ENCODE measurements at places on chromosomes 3 and 15. TPM values are rescaled to one million over a fixed set of nuclear protein-coding genes. Genes with fewer than 3 reads are reported as not detected.

Gene FBXO40
- total RNA-seq = not detected

- DNase-seq = no peak
- peaks cover 6% of the 10 kb centered on the region for H3K4me1 ChIP-seq
- no peaks in the 10 kb centered on the region for H3K36me3 ChIP-seq
- no peaks in the 10 kb centered on the region for H3K27me3 ChIP-seq
- H3K4me3 ChIP-seq = no peak overlapping the region
These were observed 50.7 kb downstream of the TFG start for GRCh38 chr3:100759950-100760349.

- no peaks in the 10 kb centered on the region for H3K4me1 ChIP-seq
- DNase-seq = no peak
- no peak overlapping the region for H3K27ac ChIP-seq
- H3K27me3 ChIP-seq = no peaks in the 10 kb centered on the region
These were observed 305.1 kb downstream of the LSAMP start for GRCh38 chr3:116140100-116140689.

DNA sequence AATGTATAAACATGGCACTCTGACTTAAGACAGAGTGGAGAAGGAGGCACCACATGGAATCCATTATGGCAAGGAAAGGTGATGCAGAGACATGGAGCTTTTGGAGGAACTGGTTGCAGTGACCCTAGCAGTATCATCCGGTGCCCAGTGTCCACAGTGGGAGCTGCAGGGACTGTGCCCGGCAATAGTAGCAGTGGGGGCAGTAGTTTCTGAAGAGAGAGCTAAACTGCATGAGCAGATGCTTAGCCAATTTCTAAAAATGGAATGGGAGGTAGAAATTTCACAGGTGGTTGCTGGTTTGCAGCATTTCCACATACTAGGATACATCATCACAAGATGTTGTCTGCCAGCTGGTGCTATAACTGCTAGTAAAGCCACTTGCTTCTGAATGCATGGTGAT is 7.8 kb upstream of the TM2D3 start:
- H3K27ac ChIP-seq = no peak overlapping the region
- no peaks in the 10 kb centered on the region for H3K4me1 ChIP-seq
- DNase-seq = no peak
- H3K4me3 ChIP-seq = no peak overlapping the region
- H3K36me3 ChIP-seq = peaks cover 56% of the 10 kb centered on the region

GRCh38 chr3:113240841-113241240 is 29.5 kb downstream of the BOC start:
- H3K27ac ChIP-seq = no peak overlapping the region
- DNase-seq = no peak
- no peaks in the 10 kb centered on the region for H3K27me3 ChIP-seq
- no peaks in the 10 kb centered on the region for H3K36me3 ChIP-seq
- H3K4me3 ChIP-seq = no peak overlapping the region

Gene PIGZ
- 14.9 TPM for total RNA-seq

Gene DNAJB11
- total RNA-seq = 24.3 TPM

- H3K4me3 ChIP-seq = no peak overlapping the region
- peaks cover 38% of the 10 kb centered on the region for H3K36me3 ChIP-seq
- H3K27me3 ChIP-seq = no peaks in the 10 kb centered on the region
- DNase-seq = no peak
- no peaks in the 10 kb centered on the region for H3K4me1 ChIP-seq
- no peak overlapping the region for H3K27ac ChIP-seq
These were observed 9.2 kb downstream of the NDUFB5 start for GRCh38 chr3:179613807-179614206.

Gene HTR3E
- total RNA-seq = not detected

Gene P2RY1
- 7.5 TPM for total RNA-seq

GRCh38 chr15:34240537-34240936 is 15.7 kb downstream of the EMC4 start:
- H3K36me3 ChIP-seq = peaks cover 83% of the 10 kb centered on the region
- no peaks in the 10 kb centered on the region for H3K27me3 ChIP-seq
- no peaks in the 10 kb centered on the region for H3K4me1 ChIP-seq
- H3K27ac ChIP-seq = no peak overlapping the region
- DNase-seq = no peak

GRCh38 chr3:172630316-172630715 is 80.6 kb downstream of the NCEH1 start:
- no peaks in the 10 kb centered on the region for H3K4me1 ChIP-seq
- no peak overlapping the region for H3K4me3 ChIP-seq
- peak overlapping the region; percentile 38 for H3K27ac ChIP-seq
- no peak for DNase-seq

GRCh38 chr15:90059208-90059985 is 42.9 kb downstream of the IDH2 start:
- peaks cover 15% of the 10 kb centered on the region for H3K4me1 ChIP-seq
- peak overlapping the region; percentile 67 for H3K27ac ChIP-seq
- H3K36me3 ChIP-seq = no peaks in the 10 kb centered on the region
- no peaks in the 10 kb centered on the region for H3K27me3 ChIP-seq
- no peak overlapping the region for H3K4me3 ChIP-seq
- peak; percentile 39 for DNase-seq

DNA sequence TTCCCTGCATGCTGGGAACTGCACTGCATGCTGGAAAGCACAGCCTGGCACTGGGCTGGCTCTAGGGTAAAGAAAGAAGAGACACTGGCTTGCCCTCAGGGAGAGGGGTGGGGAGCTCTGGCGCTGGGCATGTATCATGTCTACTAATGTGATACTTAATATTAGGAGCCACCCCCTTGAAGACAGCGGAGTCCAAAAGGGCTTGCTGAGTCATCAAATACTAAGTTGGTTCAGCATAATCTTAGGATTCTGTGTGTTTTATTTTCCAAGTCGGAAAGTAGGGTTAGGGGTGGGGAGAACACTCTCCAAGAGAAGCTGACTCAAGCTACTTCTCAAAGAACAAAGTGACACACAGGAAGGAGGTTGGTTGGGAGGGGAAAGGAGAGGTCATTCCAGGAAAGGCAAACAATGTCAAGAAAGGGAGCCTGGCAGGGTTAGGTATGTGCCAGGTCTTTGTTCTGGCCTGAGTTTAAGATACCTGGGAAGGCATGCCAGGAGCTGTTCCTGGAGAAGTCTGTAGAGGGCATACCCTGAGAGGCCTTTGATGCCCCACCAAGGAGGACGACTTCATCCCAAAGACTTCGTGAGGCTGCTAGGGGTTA is 237.8 kb upstream of the NR2E3 start:
- H3K27me3 ChIP-seq = no peaks in the 10 kb centered on the region
- no peak overlapping the region for H3K27ac ChIP-seq
- DNase-seq = no peak
- H3K36me3 ChIP-seq = no peaks in the 10 kb centered on the region
- no peaks in the 10 kb centered on the region for H3K4me1 ChIP-seq

DNA sequence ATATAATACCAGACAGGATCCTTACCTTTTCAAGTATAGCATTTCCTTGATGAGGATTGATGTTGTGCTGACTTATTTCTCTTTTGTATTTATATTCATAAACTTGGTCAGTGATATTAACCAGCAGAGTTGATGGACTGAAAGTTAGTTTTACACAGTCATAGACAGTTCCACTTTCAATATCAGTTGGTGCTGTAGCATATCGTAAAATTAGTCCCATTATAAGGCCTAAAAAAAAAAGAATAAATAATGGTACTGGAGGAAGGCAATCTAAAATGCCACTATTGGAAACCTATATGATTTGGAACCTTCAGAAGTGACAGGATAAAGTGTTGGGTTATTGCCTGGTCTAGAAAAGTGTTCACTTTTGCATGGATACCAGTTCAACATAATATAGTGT is 16.3 kb downstream of the SLC9A9 start:
- H3K27ac ChIP-seq = no peak overlapping the region
- peaks cover 5% of the 10 kb centered on the region for H3K4me1 ChIP-seq
- H3K27me3 ChIP-seq = no peaks in the 10 kb centered on the region
- H3K36me3 ChIP-seq = no peaks in the 10 kb centered on the region

DNA sequence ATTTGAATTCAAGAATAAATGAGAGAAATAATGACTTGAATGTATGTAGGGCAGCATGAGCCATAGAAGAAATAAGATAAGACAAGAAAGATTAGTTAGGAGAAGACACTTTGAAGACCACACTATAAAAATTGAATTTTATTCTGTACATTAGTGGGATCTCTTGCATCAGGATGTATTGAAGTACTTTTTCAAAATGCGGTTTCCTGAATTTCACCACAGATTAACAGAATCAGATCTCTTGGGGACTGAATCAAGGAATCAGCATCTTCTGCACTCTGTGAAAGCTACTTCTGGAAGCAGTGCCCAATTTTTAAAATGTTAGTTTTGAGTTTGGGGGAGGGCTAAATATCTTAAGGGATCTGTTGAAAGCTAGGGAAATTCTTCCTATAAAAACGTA is 763.9 kb upstream of the GOLIM4 start:
- no peak overlapping the region for H3K27ac ChIP-seq
- H3K4me3 ChIP-seq = no peak overlapping the region
- no peaks in the 10 kb centered on the region for H3K36me3 ChIP-seq
- H3K4me1 ChIP-seq = no peaks in the 10 kb centered on the region
- no peak for DNase-seq
- no peaks in the 10 kb centered on the region for H3K27me3 ChIP-seq

DNA sequence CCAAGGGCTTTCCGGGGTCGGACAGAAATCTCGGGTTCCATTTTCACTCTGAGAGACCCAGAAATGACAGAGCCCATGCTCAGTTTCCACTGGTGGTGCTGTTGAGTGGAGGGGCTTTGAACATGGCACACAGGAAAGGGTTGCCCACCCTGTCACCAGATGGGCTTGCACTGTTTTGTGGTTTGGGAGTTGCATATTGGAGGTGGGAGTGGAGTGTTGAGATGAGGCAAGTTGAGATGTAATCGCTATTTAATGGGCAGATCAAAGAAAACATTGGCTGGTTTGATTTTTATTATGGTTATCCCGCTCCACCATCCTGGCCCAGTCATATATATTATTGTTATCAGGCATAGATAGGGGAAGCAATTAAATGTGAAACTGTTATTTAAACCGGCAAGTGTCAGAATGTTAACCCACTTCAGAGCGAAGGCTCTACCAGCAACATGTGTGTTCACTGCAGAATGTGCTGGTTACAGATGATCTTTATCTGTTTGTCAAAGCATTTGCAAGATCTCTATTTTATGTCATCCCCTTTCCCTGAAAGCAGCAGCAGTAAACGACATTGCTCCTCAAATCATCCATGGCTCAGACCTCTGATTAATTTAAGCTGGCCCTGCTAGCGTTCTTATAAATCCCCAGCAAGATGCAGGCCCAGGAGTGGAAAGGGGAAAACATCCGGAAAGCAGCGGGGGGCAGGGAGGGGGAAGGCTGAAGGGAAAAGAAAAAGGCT is 58.3 kb upstream of the TSEN2 start:
- H3K27me3 ChIP-seq = no peaks in the 10 kb centered on the region
- H3K27ac ChIP-seq = no peak overlapping the region
- H3K4me1 ChIP-seq = no peaks in the 10 kb centered on the region
- H3K4me3 ChIP-seq = no peak overlapping the region
- H3K36me3 ChIP-seq = no peaks in the 10 kb centered on the region

GRCh38 chr3:182807061-182807460 is 13.8 kb downstream of the ATP11B start:
- H3K27ac ChIP-seq = no peak overlapping the region
- DNase-seq = no peak
- no peaks in the 10 kb centered on the region for H3K36me3 ChIP-seq

- no peak overlapping the region for H3K27ac ChIP-seq
- H3K27me3 ChIP-seq = no peaks in the 10 kb centered on the region
- DNase-seq = no peak
These were observed 244.4 kb upstream of the GOLGA6L4 start for GRCh38 chr15:83991163-83991562.

Gene NR2E3
- total RNA-seq = 0.21 TPM

DNA sequence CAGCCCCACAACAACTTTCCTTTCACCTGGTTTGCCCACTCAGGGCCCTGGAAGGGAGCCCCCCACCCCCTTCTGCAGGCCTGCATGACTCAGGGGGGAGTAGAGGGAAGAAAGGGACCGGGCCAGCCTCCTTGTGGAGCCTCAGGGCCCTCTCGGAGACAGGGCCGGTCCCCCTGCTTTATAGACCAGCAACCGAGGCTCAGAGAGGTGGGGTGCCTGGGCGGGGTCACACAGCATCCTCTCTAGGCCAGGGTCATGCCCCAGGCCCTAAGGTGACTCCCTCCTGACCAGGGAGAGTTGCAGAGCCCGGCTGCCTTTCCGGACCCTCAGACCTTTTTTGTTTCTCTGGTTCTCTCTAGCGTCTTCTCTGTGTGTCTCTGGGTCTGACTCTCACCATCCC is 211.3 kb downstream of the TBC1D2B start:
- H3K27ac ChIP-seq = no peak overlapping the region
- no peaks in the 10 kb centered on the region for H3K4me1 ChIP-seq
- H3K27me3 ChIP-seq = no peaks in the 10 kb centered on the region
- DNase-seq = no peak
- H3K36me3 ChIP-seq = no peaks in the 10 kb centered on the region
- no peak overlapping the region for H3K4me3 ChIP-seq

Gene RPN1
- 255 TPM for total RNA-seq

GRCh38 chr3:152350139-152350538 is 81.4 kb downstream of the MBNL1 start:
- H3K4me1 ChIP-seq = peaks cover 11% of the 10 kb centered on the region
- no peak overlapping the region for H3K27ac ChIP-seq
- no peaks in the 10 kb centered on the region for H3K27me3 ChIP-seq
- no peaks in the 10 kb centered on the region for H3K36me3 ChIP-seq

Gene COL8A1
- 217 TPM for total RNA-seq

Gene COLQ
- total RNA-seq = 10.2 TPM

DNA sequence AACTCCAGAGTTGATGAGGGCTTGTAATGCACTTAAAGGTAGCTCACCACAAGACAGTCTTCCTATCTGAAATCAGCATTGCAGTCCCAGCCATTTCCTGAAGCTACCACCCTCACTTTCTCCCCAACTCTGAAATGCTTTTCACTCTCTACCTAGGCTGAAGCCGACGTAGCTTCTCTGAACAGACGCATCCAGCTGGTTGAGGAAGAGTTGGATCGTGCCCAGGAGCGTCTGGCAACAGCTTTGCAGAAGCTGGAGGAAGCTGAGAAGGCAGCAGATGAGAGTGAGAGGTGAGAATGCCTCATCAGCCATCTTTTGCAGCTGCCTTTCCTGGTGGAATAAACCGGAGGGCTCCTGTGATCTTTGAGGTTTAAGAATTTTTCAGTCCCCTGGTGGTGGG is 14.3 kb downstream of the TPM1 start:
- H3K4me3 ChIP-seq = no peak overlapping the region
- no peaks in the 10 kb centered on the region for H3K27me3 ChIP-seq
- peaks cover 30% of the 10 kb centered on the region for H3K36me3 ChIP-seq
- no peak overlapping the region for H3K27ac ChIP-seq
- H3K4me1 ChIP-seq = peaks cover 32% of the 10 kb centered on the region

- peaks cover 10% of the 10 kb centered on the region for H3K27me3 ChIP-seq
- no peak overlapping the region for H3K4me3 ChIP-seq
- no peaks in the 10 kb centered on the region for H3K36me3 ChIP-seq
- no peak overlapping the region for H3K27ac ChIP-seq
These were observed 4.3 kb downstream of the CHAC1 start for GRCh38 chr15:40957581-40958051.

- no peak for DNase-seq
- no peak overlapping the region for H3K4me3 ChIP-seq
- no peak overlapping the region for H3K27ac ChIP-seq
- H3K4me1 ChIP-seq = no peaks in the 10 kb centered on the region
These were observed 56.4 kb upstream of the SLC24A5 start for GRCh38 chr15:48064421-48064820.
